ENCODE measurements at places on chromosomes 2 and 18.

GRCh38 chr2:136070913-136071312 lies 47.0 kb downstream of the CXCR4 start:
- DNase-seq: no peak

- DNase-seq: no peak
Observed at GRCh38 chr2:80086831-80087230, 217.7 kb downstream of the LRRTM1 start.

- no peak for DNase-seq
Observed at GRCh38 chr2:120421126-120421829, 75.3 kb downstream of the INHBB start.

DNA sequence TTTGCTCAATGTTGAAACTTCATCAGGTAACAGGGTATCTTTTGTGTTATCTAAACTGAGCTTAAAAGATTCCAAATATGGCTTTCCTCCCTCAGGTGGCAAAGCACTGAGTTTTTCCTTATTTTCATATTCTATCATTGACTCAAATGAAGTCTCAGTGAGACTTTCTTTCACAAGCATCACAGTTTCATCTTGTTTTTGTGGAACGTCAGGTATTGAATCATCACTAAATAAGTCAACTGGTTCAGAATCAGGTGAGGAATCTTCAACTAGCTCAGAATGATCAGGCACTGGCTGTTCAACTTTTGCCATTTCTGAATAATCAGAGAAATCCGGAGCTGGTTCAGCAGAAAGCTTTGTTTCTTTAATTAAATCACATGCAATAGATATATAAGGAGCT lies 24.6 kb downstream of the RTN4 start:
- DNase-seq: no peak

DNA sequence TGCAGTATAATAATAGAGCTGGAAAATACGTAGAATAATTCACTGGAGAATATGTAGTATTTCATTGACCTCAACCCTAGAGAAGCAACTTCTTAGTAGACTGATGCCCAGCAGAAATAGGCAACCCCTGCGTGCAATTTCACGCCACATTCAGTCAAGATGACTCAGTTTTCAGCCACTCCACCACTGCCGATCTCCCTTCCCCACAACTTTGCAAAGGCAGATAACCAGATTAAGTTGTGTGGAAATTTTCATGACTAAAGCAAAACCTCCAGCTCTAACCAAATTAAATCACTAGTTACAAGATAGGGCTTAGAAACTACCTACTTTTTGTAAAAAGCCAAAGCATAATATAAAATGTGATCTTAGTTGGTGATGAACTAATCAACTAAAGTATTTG lies 63.3 kb upstream of the STK17B start:
- DNase-seq: peak; percentile 77

GRCh38 chr18:48446582-48447225 lies 37.5 kb upstream of the ZBTB7C start:
- DNase-seq: peak; percentile 61

GRCh38 chr2:128514555-128514955 lies 195.9 kb upstream of the HS6ST1 start:
- DNase-seq: no peak

Data from CD4-positive, alpha-beta T cell treated with Interleukin-2 at 100 ng/mL for 4 hours (primary cell).